ENCODE measurements at places on chromosomes 1 and 21. TPM values are rescaled to one million over a fixed set of nuclear protein-coding genes. Genes with fewer than 3 reads are reported as not detected.

- no peak overlapping the region for H3K4me3 ChIP-seq
- H3K4me1 ChIP-seq, result peaks cover 4% of the 10 kb centered on the region
- DNase-seq, result no peak
- no peaks in the 10 kb centered on the region for H3K27me3 ChIP-seq
These were observed 26.7 kb downstream of the C1orf146 start for GRCh38 chr1:92244376-92244775.

- H3K36me3 ChIP-seq, result no peaks in the 10 kb centered on the region
- H3K4me3 ChIP-seq, result no peak overlapping the region
- H3K27me3 ChIP-seq, result no peaks in the 10 kb centered on the region
- H3K4me1 ChIP-seq, result peaks cover 7% of the 10 kb centered on the region
- no peak for DNase-seq
- H3K27ac ChIP-seq, result no peak overlapping the region
These were observed 28.2 kb downstream of the VAV3 start for GRCh38 chr1:107936498-107937481.

DNA sequence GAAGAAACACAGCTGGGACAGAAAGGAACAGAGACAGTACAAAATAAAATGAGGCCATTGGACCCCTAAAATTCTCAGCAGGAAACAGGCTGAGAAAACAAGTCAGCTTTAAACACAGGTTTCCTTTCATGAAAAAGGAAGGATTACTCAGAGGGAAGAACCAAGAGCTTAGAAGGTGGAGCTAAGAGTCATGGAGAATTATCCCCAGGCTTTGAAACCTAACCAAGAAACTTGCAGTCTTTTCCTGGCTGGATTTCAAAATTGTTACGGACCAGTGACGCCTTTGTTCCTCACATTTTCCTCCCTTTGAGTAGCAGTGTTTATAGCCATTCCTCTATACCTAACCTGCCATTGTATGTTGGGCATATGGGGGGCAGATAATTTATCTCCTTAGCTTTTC lies 8.8 kb downstream of the HMGB4 start:
- no peak overlapping the region for H3K27ac ChIP-seq
- peaks cover 3% of the 10 kb centered on the region for H3K36me3 ChIP-seq
- no peak for DNase-seq
- no peak overlapping the region for H3K4me3 ChIP-seq
- H3K4me1 ChIP-seq, result peaks cover 8% of the 10 kb centered on the region
- H3K27me3 ChIP-seq, result peaks cover 13% of the 10 kb centered on the region

- peaks cover 2% of the 10 kb centered on the region for H3K27me3 ChIP-seq
- H3K4me1 ChIP-seq, result peaks cover 19% of the 10 kb centered on the region
- H3K4me3 ChIP-seq, result no peak overlapping the region
- DNase-seq, result no peak
These were observed 25.8 kb downstream of the PIGP start for GRCh38 chr21:37047079-37047478.

CD1D gene
- total RNA-seq, result not detected

- DNase-seq, result no peak
- peaks cover 17% of the 10 kb centered on the region for H3K27me3 ChIP-seq
- H3K4me1 ChIP-seq, result no peaks in the 10 kb centered on the region
- no peaks in the 10 kb centered on the region for H3K36me3 ChIP-seq
These were observed 43.3 kb downstream of the CD53 start for GRCh38 chr1:110916274-110916668.

GRCh38 chr1:202825748-202826147 lies 15.0 kb downstream of the PCAT6 start:
- H3K27ac ChIP-seq, result no peak overlapping the region
- H3K36me3 ChIP-seq, result no peaks in the 10 kb centered on the region
- H3K4me1 ChIP-seq, result peaks cover 11% of the 10 kb centered on the region
- H3K27me3 ChIP-seq, result no peaks in the 10 kb centered on the region
- no peak overlapping the region for H3K4me3 ChIP-seq

- DNase-seq, result no peak
- no peaks in the 10 kb centered on the region for H3K4me1 ChIP-seq
- no peak overlapping the region for H3K4me3 ChIP-seq
- H3K27ac ChIP-seq, result no peak overlapping the region
- H3K36me3 ChIP-seq, result no peaks in the 10 kb centered on the region
- peaks cover 49% of the 10 kb centered on the region for H3K27me3 ChIP-seq
These were observed 5.1 kb downstream of the NT5C1A start for GRCh38 chr1:39666772-39667171.

SERINC2 gene
- 20.4 TPM for total RNA-seq

- no peak for DNase-seq
- H3K36me3 ChIP-seq, result peaks cover 3% of the 10 kb centered on the region
- H3K4me1 ChIP-seq, result no peaks in the 10 kb centered on the region
- no peak overlapping the region for H3K27ac ChIP-seq
- no peak overlapping the region for H3K4me3 ChIP-seq
These were observed 433.6 kb upstream of the ZP4 start for GRCh38 chr1:238324211-238324864.

DNA sequence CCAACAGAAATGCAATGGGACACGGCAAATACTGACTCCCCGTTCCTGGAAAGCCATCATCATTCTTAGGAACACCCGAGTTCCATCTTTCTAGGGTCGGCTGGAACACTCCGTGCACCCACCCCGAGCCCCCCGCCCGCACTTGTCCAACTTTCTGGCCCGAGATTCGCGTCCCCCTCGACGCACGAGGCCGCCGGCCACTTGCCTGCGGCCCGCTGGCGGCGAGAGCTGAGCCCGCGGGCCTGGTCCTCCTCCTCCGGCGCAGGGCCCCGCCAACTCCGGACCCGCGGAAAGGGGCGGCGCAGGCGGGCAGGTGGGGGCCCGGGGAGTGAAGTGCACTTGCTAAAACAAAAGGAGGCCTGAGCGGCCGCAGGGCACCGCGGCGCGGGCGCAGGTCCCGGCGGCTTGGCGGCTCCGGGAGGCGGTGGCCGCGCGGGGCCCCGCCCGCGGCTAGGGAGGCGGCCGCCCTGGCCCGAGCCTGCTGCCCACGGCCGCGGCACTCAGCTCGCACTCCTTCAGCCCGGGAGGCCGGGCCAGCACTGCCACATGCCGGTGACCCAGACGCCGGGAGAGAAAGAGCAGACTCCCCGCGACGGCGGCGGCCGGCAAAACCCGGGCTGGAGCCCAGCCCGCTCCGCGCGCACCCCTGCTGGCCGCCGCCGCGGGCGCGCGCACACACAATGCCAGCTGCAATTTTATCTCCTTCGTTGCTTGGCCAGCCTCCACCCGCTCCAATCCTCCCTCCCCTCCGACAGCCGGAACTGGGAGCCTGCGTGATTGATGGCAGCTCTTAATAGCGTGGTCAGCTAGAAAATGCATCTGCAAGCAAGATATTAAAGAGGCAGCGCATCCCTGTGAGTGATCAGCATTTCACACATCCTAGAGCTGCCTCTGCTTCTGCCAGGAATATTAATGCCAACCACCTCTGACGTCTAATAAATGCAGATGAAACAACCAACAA lies 114.3 kb downstream of the RERE start:
- no peaks in the 10 kb centered on the region for H3K36me3 ChIP-seq

DNA sequence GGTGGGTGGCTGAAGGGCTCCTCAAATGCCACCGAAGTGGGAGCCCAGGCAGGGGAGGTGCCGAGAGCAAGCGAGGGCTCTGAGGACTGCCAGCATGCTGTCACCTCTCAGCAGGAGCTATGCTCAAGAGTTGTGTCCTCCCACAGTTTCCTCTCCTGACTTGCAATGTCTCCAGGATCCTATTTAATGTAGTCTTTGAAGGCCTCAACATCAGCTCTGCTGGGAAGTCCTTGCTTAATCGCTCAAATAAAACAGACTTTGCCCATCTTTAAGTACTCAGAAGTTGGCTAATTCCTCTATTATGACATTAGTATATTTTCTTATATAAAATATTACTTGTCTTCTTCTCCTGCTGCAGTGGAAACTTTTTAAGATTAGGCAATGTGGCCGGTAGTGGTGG lies 154.2 kb upstream of the NRIP1 start:
- peaks cover 45% of the 10 kb centered on the region for H3K4me1 ChIP-seq
- DNase-seq, result no peak
- H3K27ac ChIP-seq, result no peak overlapping the region

- H3K4me3 ChIP-seq, result no peak overlapping the region
- no peak overlapping the region for H3K27ac ChIP-seq
- no peaks in the 10 kb centered on the region for H3K27me3 ChIP-seq
- DNase-seq, result no peak
- no peaks in the 10 kb centered on the region for H3K36me3 ChIP-seq
- H3K4me1 ChIP-seq, result peaks cover 5% of the 10 kb centered on the region
These were observed 40.4 kb downstream of the ATP6V1G3 start for GRCh38 chr1:198500096-198500495.

IFI44 gene
- 0.47 TPM for total RNA-seq

DNA sequence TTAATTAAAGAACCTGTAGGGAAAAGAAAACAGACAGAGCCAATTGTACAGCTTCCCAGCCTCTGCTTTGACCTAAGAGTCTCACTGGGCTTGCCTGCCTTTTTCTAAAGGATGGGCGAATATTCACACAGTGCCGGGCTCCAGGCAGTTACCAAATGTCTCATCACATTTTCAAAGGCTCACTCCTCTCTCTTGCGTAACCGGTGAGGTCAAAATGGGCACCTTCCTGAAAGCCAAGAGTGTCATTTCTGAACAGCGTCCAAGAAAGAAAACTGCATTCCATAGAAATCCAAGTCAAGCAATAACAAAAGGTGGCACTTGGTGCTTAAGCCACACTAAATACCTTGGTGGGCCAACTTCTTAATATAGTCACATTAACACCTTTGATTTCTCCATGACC lies 710 bp upstream of the PALMD start:
- H3K4me3 ChIP-seq, result no peak overlapping the region
- peaks cover 30% of the 10 kb centered on the region for H3K4me1 ChIP-seq
- no peak for DNase-seq
- H3K27ac ChIP-seq, result no peak overlapping the region
- H3K36me3 ChIP-seq, result no peaks in the 10 kb centered on the region

GRCh38 chr1:17181781-17182464 lies 23.0 kb upstream of the PADI1 start:
- no peak overlapping the region for H3K27ac ChIP-seq
- H3K36me3 ChIP-seq, result no peaks in the 10 kb centered on the region

DNA sequence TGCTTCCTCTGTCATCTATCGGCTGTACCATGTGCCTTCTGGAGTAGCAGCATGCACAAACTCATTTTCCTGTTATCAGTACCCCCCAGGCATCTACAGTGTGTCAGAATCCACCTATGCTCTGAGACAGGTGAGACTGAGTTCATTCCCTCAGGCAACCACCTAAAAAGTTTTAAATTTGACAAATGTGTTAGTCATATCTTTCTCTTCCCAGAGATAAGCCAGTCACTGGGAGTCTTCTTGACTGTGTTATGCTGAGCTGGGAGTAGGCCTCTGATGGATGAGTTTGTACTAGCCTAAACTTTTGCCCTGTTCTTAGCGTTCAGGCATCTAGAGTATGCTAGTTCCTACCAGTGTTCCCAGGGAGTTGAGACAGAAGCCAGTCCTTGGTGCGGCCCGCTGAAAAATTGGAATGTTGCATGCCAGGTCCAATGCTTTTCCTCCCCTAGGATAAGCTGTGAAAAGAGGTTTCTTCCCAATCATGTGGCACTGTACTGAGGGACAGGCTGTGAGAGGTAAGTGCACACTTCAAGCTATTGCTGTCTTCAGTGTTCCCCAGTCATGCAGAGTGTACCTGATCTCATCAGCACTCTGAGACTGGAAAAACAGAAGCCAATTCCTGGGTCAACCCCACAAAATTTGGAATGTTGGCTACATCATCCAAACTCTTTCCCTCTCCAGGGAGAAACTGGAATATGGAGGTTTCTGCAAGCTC lies 1202.3 kb downstream of the NCAM2 start:
- no peaks in the 10 kb centered on the region for H3K27me3 ChIP-seq
- DNase-seq, result no peak
- no peak overlapping the region for H3K27ac ChIP-seq

AMY1B gene
- not detected for total RNA-seq

PLXNA2 gene
- 37.7 TPM for total RNA-seq

FCRL2 gene
- not detected for total RNA-seq

- peaks cover 6% of the 10 kb centered on the region for H3K36me3 ChIP-seq
- H3K4me1 ChIP-seq, result peaks cover 18% of the 10 kb centered on the region
- H3K4me3 ChIP-seq, result no peak overlapping the region
- DNase-seq, result no peak
These were observed 96.6 kb upstream of the RUNX1 start for GRCh38 chr21:35145626-35146233.

- H3K4me3 ChIP-seq, result no peak overlapping the region
- DNase-seq, result no peak
- H3K27ac ChIP-seq, result no peak overlapping the region
- H3K27me3 ChIP-seq, result no peaks in the 10 kb centered on the region
- H3K36me3 ChIP-seq, result no peaks in the 10 kb centered on the region
These were observed 42.3 kb downstream of the NEK7 start for GRCh38 chr1:198199105-198199504.

DNA sequence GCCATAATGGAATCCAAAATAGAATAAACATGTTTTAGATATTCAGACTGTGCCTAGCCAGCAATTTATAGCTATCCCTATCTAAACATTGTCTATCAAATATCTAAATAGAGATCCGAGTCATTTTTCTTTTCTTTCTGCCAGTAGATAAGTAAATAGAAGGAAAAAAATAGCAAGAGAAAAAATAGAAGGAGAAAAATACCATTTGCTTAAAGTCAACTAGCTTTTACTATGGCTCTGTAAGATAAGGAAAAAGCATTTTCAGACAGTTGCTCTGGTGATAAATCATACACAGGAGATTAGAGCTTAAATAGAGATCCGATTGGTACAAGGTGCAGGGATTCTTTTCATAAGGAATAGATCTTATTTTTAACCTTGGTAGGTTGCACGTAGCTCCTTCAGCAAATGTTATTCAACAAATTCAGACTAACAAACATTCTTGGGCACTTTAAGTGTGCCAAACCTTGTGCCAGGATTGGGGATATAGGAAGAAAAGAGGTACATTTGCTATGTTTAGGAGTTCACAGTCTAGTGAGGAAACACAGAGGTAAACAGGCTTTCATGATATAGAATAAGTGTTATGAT lies 70.1 kb upstream of the CCDC190 start:
- H3K27me3 ChIP-seq, result no peaks in the 10 kb centered on the region
- no peak overlapping the region for H3K4me3 ChIP-seq
- no peak for DNase-seq
- no peaks in the 10 kb centered on the region for H3K4me1 ChIP-seq
- no peak overlapping the region for H3K27ac ChIP-seq

DNA sequence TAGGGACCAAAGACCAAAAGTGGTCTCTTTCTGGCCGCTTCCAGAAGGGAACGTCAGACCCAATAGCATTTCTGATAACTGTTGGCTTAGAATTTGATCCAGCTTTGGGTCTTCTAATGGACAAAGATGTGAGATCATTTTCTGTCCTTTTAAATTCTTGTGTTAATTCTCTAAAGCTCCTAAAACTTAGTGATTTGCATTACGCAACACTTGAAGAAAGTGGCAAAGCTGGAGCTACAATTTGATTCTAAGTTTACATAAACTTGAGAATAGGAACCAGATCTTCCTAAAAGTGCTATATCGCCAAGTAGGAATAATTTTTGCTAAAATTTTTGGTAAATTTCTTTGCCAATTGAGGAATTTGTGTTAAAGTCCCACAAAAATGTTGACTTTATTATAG lies 21.6 kb upstream of the PLA2G4A start:
- H3K4me1 ChIP-seq, result no peaks in the 10 kb centered on the region
- H3K27me3 ChIP-seq, result no peaks in the 10 kb centered on the region
- DNase-seq, result no peak
- H3K27ac ChIP-seq, result no peak overlapping the region

LAMB3 gene
- total RNA-seq, result not detected

- H3K4me1 ChIP-seq, result no peaks in the 10 kb centered on the region
- H3K27me3 ChIP-seq, result no peaks in the 10 kb centered on the region
- H3K36me3 ChIP-seq, result no peaks in the 10 kb centered on the region
These were observed 521.0 kb upstream of the B3GALT2 start for GRCh38 chr1:193707271-193708021.
